ENCODE measurements at places on chromosomes 1 and 21. TPM values are rescaled to one million over a fixed set of nuclear protein-coding genes. Genes with fewer than 3 reads are reported as not detected.

AGL gene
- 5.4 TPM for total RNA-seq

AGT gene
- 0.16 TPM for total RNA-seq

DAB1 gene
- total RNA-seq, result 0.36 TPM

FAM177B gene
- total RNA-seq, result not detected

PKP1 gene
- total RNA-seq, result 0.18 TPM
